Kasumi-1 (cell line): ENCODE measurements at places on chromosomes 13 and 19.

DNA sequence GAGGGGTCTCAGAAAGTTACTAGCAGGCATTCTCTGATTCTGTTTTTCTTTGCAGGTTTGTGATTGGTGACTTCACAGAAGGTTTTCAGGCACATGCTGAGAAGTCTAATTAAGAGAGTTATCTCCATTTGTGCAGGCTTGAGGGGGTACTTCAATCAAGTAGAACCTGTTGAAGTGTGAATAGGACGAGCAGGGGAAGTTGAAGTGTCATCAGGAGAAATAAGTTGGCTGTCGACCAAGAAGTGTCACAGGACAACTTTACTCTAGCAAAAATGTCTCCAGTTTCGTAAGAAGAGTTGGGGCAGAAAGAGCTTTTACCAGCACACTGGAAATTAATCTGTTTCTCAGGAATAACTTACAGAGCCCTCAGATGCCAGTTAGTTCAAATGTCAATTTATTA, 576.5 kb upstream of the SLITRK5 start:
- peak; percentile 46 for DNase-seq

DNA sequence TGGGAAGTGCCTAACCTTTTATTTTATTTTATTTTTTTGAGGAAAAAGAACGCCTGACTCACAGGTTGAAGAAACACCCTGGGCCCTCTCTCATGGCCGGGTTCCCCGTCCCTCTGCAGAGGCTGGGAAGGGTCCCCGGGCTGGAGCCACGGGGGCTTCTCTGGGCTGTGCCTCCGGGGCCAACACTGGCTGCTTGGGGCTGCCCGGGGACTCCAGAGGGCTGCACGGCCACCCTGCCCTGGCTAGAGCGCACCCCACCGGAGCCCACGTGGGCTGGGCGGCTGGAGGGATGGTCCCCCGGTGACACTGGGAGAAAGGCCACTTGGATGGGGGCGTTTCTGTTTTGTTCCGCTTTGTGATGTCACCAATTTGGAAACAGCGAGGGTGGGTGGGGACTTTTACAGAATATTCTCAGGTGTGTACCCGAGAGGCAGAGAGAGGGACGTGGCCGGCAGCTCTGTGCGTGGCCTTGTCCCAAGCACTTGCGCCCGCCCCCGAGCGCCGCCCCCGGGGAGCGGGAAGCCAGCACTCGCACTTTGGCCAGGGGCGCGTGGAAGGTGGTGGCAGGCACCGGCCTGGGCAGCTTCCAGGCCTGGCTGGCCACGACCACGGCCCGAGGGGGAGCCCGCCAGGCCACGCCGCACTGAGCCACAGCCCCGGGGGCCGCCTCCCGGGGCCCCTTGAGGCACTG, 13.9 kb upstream of the GNA15 start:
- DNase-seq, result no peak

DNA sequence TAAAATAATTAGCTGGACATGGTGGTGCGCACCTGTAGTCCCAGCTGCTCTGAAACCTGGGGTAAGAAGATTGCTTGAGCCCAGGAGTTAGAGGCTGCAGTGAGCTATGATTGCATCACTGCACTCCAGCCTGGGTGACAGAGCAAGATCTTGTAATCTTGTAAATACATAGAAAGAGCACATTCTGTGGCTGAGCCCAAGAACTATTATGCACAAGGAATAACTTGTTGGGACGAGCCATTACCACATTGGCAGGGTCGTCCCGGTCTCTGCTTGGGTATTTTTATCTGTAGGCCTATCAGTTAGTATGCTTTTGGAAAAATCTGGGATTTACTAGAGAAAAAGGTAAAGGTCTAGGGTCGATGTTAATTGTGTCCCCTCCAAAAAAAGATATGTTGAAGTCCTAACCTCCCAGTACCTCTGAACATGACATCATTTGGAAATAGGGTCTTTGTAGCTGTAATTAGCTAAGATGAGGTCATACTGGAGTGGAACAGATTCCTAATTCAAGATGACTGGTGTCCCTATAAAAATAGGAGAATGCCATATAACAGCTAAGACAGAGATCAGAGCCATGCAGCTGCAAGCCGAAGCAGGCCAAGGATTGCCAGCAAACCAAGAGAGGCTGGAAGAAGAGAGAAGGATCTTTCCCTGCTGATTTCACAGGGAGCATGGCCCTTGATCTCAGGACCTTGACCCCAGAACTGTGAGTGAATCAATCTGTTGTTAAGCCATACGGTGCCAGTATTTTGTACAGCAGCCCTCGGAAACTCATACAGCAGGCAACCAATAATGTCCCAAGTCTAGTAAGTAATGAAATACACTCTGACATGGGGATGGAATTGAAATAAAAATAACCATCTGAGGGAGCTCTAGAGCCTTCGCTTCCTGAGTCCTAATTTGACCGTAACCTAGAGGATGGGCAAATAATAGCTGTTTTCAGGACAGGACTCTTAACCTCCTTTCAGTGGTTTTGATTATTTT, 77.0 kb downstream of the TM9SF2 start:
- peak; percentile 63 for DNase-seq

DNA sequence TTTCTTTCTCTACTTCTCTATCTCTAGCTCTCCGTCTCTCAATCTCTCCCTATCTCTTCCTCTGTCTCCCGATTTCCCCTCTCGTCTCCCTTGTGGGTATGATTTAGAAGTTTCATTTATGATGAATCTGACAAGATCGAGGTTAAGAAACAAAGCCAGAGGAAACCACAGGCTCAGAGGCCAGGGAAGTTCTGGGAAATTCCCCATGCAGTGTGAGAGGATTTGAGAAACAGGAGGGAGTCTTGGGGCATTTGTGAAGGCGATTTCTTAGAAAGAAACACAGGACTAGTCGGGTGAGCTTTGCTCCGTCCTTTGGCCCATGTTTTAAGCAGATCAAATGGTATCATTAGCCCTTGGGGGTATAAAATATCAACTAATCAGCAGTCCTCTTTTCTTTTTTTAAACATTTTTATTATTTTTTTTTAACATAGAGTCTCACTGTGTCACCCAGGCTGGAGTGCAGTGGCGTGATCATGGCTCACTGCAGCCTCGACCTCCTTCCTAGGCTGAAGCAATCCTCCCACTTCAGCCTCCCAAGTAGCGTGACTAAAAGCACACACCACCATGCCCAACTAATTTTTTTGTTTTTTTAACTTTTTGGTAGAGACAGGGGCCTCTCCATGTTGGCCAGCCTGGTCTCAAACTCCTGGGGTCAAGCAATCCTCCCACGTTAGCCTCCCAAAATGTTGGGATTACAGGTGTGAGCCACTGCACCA, 25.8 kb downstream of the TNFSF9 start:
- no peak for DNase-seq

GRCh38 chr19:16473875-16474392, 2.2 kb upstream of the EPS15L1 start:
- no peak for DNase-seq

GRCh38 chr19:7492142-7492541, 3.3 kb upstream of the PEX11G start:
- peak; percentile 4 for DNase-seq

DNA sequence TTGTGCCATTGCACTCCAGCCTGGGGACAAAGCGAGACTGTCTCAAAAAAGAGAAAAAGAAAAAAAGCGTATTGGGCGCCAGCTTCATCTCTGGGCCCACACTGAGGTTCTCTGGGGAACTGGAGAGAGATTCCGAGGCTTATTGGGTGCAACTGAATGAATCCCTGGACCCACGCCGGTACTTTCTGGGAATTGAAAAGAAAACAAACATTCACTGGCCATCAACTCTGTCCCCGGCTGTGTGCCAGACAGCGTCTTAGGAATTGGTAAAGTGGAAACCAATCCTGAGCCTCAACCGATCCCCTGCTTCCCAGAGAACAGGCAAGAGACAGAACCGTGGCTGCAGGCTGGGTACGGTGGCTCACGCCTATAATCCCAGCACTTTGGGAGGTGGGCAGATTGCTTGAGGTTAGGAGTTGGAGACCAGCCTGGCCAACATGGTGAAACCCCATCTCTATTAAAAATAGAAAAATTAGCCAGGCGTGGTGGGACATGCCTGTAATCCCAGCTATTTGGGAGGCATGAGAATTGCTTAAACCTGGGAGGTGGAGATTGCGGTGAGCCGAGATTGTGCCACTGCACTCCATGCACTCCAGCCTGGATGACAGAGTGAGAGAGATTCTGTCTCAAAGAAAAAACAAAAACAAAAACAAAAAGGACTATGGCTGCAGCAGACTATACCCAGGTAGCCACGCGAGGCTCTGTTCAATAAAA, 8.6 kb downstream of the ANO8 start:
- no peak for DNase-seq

DNA sequence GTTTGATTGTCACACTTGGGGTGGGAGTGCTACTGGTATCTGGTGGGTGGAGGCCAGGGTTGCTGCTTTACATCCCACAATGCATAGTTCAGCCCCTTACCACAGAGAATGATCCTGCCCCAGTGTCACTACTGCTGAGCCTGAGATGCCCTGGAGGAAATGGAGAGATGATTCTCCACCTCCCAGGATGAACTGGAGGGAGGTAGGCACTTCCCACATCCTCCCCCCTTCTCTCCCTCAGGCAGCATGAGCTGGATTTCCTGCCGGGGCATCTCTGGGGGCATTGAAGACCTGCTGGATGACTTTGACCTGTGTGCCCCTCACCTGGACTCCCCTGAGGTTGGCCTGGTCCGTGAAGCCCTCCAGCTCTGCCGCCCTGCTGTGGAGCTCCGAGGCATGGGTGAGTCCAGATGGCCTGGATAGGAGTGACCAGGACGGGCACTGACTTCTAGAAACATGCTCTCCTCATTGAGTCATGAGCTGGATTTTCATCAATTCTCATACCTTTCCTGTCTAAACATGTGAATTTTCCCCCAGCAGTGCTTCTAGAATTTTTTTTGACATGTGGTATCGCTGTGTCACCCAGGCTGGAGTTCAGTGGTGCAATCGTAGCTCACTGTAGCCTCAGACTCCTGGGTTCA, 45.3 kb downstream of the NWD1 start:
- DNase-seq, result no peak

DNA sequence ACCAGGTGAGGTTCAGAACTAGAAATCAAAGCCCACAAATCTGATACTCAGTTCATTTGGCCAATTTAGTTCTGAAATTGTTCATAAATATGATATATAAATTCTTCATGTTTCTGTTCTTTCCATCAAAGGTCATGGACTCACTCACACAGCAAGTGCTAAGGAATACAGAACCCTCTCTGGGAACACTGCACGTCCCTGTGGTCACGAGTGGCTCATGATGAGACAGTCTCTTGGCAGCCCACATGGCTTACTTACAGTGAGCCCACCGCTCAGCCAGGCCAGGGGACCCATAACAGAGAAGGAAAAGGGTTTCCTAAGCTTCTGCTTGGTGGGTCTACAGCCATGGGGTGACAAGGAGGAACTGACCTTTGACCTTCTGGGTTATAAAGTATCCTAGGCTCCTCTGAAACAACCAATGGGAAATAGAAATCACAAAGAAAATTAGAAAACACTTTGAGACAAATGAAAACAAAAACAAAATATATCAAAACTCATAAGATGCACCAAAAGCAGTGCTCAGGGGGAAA, 67.4 kb downstream of the CDADC1 start:
- DNase-seq, result no peak

DNA sequence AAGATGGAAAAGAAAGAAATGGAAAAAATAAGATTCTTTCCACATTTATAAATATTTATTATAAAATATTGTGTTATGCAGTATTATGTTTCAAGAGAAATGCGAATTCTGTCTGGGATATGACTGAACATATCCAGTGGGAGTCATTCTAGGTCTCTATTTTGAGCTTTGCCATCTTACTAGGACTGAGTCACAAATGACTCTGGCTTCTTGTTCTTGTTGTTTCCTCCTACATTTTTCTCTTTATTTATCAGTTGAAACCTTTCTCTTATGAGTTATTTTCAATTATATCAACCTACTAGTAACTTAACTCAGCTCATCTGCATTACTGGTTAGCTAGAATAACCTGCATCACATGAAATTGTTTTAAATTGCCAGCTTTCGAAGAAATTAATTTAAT, 1247.3 kb downstream of the SLITRK1 start:
- no peak for DNase-seq

GRCh38 chr19:33405553-33406461, 32.3 kb downstream of the CEBPG start:
- no peak for DNase-seq

GRCh38 chr13:20673715-20674114, 29.8 kb upstream of the IL17D start:
- no peak for DNase-seq

- no peak for DNase-seq
Measured at GRCh38 chr13:97403893-97404750, 29.8 kb upstream of the RAP2A start.

DNA sequence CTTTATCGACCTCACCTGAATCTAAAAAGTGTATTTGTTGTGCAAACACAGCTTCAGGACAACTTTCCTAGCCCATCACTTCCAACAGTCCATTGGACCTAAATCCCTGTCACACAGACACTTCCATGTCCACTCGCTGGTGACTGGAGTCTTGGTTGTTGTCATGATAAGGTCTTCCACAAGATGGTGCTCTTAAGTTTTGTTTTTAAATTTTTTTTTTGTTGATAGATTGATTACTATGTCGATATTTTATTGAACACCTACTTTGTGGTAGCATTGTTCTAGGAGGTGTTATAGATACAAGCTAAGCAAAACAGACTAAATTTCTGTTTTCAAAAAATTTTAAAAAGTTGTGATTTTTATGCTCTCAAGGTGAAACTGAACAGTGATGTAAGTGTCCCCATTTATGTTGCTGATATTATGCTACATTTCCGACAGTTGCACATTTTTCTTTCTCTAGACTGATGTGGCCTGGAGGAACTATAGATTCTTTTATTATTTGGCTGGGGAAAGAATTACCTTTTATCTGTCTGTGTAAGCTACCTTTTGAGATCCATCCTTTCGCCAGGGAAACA, 8.1 kb upstream of the ERICH6B start:
- DNase-seq, result peak; percentile 36

DNA sequence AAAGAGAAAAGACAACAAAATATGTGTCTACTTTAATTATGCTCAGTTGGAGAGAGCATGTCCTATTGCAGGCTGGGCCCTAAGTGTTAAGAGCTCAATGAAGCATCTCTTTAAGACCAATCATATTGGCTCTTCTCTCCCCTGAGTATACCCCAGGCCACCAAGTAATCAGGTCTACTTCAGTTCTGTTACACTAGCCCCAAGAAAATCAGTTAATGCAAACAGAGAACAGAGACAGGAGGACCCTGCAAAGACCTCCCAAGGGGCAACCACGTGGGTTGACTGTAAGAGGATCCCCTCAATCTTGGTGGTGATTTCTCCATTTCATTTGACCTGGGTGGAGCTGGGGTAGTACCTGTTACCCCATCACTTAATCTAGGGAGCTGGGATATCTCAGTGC, 451.0 kb upstream of the ZNF507 start:
- DNase-seq, result no peak

- DNase-seq, result no peak
Measured at GRCh38 chr19:8938576-8938975, 71.6 kb downstream of the MUC16 start.

GRCh38 chr19:7988307-7988706, 17.1 kb downstream of the ELAVL1 start:
- no peak for DNase-seq
